ENCODE measurements at places on chromosomes 3 and 15.
A peak's percentile ranks its signal among the peaks of the same experiment; 100 is the strongest.

GRCh38 chr3:180265551-180265950 is 228.8 kb upstream of the PEX5L start:
- no peak for DNase-seq

DNA sequence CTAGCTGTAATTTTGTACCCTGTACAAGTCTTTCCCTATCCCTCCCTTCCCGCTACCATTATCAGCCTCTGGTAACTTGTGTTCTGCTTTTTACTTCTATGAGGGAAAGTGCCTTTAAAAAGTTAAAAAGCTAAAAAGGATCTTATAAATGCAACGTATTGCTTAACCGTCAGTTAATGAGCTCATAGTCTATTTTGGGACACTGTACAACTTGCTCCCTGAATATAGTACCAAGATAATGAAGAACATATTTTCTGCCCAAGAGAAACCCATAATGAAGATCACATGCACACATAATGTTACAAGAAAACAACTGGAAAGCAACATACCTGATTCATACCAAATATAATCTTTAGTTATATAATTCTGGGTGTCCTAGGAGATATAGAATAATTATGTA is 22.6 kb downstream of the ZIC1 start:
- DNase-seq: no peak

GRCh38 chr3:173529062-173529711 is 131.6 kb downstream of the NLGN1 start:
- DNase-seq: peak; percentile 54

GRCh38 chr15:57667171-57667849 is 39.2 kb upstream of the POLR2M start:
- DNase-seq: no peak

DNA sequence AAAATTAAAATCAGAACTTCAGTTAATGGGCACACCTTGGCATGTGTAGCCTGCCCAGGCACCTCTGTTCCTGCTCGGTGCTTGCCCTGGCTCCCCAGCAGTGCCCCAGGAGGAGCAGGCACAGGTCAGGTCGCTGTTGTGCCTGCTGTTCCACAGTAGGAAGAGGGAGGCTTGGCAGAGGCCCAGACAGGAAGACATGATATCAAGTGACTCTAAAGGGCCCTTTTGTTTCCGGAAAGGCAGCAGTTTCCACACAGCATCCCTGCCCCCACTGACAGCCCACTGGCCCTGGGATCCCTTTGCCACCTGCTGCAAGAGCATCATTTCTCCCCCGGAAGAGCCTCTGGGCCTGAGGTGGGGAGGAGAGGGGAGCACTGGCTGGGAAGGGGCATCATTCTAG is 40.5 kb upstream of the HES1 start:
- DNase-seq: no peak

- DNase-seq: no peak
These were observed 265.1 kb downstream of the NFKBIZ start for GRCh38 chr3:102114264-102114979.

- DNase-seq: no peak
These were observed 43.1 kb upstream of the LIMD1 start for GRCh38 chr3:45551214-45552010.

DNA sequence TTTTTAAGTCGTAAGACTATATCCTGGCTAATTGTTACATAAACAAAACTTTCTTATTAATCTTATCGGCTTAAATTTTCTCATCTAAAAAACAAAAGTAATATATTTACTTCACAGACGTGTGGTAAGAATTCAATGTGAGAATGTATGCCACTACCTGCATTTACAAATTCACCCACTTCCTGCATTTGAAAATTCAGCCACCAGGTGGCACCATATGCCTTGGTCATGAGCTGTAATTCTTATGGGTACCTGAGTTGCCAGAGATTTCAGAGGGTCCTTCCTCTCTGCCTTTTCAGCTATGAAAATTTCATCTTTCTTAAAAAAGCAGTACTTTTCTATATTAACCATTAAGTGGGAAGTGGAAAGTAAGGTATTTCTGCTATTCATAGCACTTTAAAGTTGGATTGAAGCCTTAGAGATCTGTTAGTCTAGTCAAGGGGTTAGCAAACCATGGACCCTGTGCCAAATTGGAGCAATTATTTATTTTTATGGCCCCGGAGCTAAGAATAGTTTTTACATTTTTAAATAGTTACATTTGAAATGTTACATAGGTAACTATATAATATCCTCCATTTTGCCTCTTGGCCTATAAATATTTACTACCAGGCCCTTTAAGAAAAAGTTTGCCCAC is 127.8 kb downstream of the HCN4 start:
- no peak for DNase-seq

- no peak for DNase-seq
These were observed 100.3 kb downstream of the FSIP1 start for GRCh38 chr15:39682366-39682765.

DNA sequence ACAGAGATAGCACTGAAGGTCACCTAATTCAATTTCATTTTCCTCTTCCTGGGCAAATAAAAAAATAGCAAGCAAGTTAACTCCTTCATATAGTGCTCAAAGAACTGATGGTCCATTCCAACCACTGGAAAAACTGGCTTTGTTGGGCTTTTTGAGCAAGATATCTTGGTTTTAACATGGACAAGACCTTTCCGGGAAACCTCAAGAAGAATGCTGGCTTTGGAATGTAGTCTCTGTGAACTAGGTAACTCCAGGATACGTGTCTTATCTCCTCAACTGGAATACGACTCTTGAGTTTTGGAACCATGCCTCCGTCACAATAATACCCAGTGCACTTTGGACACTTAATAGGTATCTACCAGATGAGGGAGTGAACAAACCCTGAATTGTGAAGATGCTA is 36.9 kb upstream of the CRBN start:
- no peak for DNase-seq

- no peak for DNase-seq
These were observed 680.3 kb downstream of the AGBL1 start for GRCh38 chr15:86759800-86760523.

DNA sequence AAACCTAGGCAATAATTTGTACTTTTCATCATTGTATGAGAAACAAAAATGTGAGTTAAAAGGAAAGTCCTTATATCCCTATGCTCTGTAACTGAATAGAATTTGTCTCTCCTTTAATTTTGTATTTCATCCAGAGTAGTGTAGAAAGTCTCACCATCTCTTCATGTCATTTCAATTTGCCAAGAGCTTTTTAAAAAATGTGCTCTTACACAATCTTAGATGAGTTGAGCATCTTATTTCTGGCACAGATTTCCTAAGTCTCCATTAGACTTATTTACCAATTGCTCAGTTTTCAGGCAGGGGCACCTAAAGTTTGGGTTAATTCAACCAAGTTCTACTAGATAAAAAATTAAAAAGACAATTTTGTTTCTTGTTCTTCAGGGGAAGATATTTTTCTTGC is 201.5 kb upstream of the RBMS3 start:
- no peak for DNase-seq

DNA sequence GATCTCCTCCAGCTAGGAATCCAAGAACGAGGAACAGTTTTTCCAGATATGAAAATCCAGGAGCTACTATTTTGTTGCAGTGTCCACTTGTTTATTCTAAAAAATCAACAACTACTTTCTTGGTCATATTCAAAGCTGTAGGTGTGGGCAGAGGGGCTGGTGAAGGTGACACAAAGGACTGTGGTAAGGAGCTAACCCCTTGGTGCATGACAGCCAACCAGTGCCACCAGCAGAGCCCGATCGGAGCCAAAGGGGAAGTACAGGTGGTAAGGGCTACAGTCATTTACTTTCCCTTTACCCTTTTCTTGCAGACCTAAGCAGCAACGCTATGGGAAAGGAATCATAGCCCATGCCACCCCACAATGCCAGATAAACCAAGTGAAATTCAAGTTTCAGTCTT is 30.7 kb downstream of the PLA1A start:
- DNase-seq: no peak

GRCh38 chr3:181971424-181971823 is 259.7 kb downstream of the SOX2 start:
- DNase-seq: no peak

DNA sequence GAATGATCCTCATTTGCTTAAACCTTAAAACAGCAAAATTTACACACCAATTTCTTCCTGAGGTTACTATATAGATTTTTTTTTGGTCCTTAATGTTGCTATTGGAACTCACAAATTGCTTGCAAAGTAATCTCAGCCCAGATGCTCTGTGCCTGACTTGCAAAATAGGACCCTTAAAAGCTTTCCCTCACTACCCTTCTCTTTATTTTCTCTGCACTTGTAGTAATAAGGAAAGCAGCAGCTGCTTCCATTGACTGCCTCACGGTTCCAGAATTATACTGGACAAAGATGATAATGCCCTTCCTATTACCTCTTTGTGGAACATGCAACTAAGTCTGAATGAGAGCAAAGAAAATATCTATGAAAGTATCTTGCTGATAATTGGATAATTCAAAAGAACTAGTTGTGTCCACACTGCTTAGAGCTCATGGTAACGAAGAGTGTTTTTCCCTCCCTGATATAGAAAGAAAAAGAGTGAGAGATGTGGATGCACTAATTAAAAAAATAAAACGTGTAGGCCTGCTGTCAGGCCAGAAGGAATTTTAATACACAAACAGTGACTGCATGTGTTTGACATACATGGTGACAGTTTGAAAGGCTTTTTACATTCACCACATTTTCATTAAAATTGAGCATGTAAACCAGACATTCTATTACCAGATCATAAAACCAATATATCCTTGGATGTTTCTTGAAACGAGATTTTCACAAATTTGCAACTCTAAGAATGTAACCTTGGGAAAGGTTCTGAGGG is 783.1 kb downstream of the GBE1 start:
- DNase-seq: no peak

DNA sequence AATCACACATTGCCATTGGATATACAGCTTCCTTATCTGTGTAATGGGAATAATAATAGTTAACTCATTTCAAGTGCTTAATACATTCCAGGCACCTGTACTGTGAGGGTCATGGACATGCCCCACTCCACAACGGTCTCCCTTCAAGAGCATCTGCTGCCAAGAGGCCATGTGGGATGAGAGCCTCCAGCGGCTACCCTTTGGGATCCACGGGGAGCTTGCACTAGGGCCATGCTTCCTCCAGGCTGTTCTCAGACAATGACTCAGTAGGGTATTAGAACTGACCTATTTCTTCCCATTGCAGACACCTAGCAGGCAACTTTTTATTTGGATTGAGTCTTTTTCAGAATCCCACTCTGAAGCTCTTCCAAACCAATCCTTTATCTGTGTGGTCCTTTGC is 1078.9 kb downstream of the TUSC7 start:
- no peak for DNase-seq

DNA sequence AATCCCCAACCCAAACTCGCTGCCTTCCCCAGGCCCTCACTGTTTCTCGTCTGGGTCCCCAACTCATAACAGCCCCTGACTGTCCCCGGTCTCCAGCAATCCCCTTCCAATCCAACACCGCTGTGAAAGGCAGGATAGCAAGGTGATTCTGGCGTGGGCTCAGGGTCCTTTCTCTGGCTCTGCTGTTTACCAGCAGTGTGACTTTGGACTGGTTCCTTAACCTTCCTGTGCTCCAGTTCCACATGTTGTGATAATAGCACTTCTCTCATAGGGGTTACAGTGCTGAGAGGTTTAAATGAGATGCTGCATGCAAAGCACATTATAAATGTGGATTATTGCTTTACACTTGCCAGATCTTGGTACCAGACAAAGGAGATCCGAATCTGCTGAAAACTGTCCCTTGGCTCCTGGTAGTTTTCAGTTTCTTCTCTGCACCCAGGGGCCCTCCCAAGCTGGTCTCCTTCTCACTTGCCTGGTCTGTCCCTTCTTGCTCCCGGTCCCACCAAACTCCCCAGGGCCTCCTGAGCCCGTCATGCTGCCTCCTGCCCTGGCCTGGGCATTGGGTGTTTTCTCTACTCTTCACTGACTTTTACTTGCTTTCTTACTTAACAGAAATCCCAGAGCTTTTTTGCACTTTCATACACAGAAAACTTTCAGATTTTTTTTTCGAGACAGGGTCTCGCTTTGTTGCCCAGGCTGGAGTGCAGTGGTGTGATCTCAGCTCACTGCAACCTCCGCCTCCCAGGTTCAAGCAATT is 26.8 kb upstream of the CYP11A1 start:
- no peak for DNase-seq

GRCh38 chr3:129608936-129609590 is 2.6 kb upstream of the PLXND1 start:
- no peak for DNase-seq

DNA sequence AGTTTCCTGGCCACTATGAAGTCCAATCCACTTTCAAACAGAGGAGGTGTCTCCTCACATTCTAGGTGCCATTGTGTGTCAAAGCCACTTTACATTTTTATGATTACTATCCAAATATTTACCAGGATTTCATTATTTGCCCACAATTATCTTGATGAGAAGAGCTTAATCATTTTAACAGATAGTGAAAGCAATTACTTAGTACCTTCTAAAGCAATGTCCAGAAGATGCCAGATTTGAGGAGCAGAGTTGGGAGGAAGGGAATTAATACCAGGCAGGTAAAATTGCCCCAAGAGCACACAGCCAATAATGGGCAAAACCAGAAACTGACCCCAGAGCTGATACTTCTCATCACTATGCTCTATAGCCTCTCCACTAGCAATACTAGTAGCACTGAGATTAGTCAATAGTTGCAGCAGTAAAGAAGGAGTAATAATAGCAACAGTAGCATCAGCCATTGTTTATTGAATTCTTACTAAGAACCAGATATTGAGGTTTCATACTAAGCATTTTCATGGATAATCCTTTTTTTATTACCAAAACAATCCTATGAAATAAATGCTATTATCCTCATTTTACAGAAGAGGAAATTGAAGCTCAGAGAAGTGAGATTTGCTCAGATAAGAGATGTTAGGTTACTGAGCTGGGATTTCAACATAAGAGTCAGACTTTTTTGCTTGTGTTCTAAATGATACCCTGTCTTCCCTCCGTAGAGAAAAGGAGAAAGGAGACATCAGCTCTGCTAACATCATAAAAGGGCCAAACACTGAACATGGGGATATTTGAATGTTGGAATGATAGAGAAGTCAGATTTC is 509.3 kb upstream of the CFAP20DC start:
- no peak for DNase-seq

DNA sequence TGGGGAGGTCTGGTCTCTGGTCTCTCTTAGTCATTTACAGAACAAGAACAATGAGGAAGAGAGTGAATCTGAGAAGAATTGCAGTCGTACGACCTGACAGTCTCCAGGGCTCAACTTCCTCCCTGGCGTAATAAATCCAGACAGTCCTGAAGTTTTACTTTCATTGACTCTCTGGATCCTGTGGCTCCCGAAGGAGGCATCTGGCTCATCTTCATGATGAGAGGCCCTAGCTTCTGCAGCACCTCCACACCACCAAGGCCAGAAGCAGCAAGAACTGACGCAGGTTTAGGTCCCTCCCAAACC is 11.8 kb upstream of the CYFIP1 start:
- no peak for DNase-seq

DNA sequence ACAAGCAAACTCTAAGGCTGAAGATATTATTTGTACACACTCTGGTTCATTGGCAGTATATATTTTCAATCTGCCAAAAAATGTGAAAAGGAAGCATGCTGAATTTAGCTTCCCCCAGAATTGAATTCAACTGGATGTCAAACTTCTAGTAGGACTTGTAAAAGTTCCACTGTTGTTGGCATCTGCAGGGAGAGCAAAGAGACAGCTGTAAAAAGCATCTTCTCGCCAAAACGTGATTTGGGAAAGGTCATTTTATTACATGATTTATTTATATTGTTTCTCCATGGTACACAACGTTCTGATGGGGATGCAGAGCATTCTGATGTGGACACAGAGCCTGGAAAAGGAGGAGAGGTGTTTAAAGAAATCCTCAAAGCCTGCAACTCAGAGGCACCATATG is 196.7 kb upstream of the ADAMTS9 start:
- DNase-seq: no peak

GRCh38 chr3:31124373-31124772 is 229.9 kb upstream of the GADL1 start:
- DNase-seq: no peak

Measured in LNCaP clone FGC (cell line).